Glomerular endothelial cell (primary cell): ENCODE measurements at places on chromosomes 7 and 10. TPM values are rescaled to one million over a fixed set of nuclear protein-coding genes. Genes with fewer than 3 reads are reported as not detected.

- no peak for DNase-seq
Measured at GRCh38 chr10:12502526-12503274, 153.4 kb downstream of the CAMK1D start.

GRCh38 chr7:2663121-2663886 lies 24.7 kb upstream of the AMZ1 start:
- DNase-seq, result no peak

HABP2 gene
- total RNA-seq, result 0.18 and 0.48 TPM in 2 replicates

ATP6V0A4 gene
- not detected in 2 replicates for total RNA-seq
